ENCODE measurements at places on chromosomes 7 and 10.

DNA sequence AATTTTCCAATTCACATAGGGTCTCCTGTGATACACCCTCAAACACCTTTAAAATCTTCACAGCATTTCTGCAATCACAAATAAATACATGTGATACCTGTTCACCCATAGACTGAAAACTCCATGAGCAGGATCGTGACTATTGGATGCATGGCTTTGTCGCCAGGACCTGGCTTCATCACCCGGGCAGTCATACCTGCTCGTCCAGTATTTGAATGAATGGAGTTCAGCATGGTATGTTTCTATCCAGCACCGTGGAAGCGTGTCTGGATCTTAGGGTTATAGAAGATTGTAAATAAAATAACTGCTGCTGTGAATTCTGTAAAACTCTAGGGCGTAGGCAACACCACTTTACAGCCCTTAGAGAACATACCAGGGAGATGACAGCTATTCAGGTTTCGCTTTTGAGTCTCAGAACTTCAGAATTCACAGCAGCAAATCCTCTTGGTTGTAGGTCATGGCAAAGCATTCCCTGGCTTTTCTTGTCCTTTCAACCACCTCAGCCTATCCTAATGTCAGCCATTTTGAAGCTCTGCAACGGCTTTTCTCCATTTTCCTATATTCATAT, 47.4 kb upstream of the USP6NL start:
- DNase-seq: no peak

GRCh38 chr7:152937282-152937681, 177.7 kb downstream of the ACTR3B start:
- no peak for DNase-seq

- no peak for DNase-seq
Measured at GRCh38 chr10:93820434-93820833, 62.7 kb downstream of the LGI1 start.

GRCh38 chr10:74991435-74991834, 120.0 kb upstream of the SAMD8 start:
- DNase-seq: no peak
